Thoracic aorta (tissue), 2 donors: ENCODE measurements at places on chromosomes 7 and 10. TPM values are rescaled to one million over a fixed set of nuclear protein-coding genes. Genes with fewer than 3 reads are reported as not detected.

KNDC1 gene
- total RNA-seq = 0.95 TPM

CARD11 gene
- total RNA-seq = 3.7 TPM

CYP3A4 gene
- not detected for total RNA-seq

ATRNL1 gene
- total RNA-seq = 24.6 TPM

OR2A1 gene
- not detected for total RNA-seq
